ENCODE measurements at places on chromosomes 4 and X.
A peak's percentile ranks its signal among the peaks of the same experiment; 100 is the strongest.

DNA sequence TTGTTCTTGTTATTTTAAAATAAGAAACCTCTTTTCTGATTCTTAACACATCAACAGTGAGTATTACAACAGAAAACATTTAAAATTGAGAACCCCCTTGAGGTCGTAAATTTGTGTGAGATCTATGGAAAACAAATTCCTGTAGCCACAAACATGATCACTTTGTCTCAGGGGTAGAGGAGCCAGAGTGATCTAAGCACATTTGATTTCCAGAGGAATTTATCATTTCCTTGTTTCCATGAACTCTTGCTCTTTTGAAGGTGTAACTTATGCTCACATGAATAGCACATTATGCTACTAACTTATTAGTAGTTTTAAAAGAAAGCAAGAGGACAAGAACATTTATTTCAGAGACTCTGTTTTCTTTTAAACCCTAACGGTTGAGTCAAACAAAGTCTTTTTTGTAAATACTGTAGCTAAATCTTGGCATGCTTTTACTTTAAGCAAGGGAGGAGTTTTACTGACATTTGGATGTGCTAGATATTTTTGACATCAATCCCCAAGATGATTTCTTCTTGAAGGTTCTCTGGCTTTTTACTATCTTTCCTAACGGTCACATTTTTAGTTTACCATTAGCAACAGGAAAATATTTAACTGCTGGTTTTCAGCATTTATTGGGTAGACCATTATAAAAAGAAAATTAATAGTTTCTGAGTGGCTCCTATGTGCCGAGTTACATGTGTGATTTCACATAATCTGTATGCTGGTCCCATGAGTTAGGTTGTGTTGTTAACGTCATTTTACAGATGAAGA, 27.9 kb upstream of the ZCCHC12 start:
- DNase-seq = no peak

DNA sequence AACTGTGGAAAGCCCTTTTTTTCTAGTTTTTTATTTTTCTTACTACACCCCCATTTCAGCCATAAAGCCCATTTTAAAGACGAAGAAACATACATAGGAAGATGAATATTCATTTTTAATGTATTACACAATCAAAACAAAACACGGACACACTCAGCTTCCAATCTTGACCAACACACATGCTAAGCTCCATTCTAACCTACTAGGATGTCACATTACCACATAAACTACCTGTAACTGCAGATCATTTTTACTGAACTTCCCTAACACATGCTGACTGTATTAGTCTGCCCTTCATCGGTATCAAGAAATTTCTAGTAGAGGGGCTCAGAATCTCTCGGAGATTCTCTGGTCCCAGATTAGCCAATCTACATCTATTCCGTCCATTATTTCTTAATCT, 1.8 kb downstream of the CCNI start:
- no peak for DNase-seq

DNA sequence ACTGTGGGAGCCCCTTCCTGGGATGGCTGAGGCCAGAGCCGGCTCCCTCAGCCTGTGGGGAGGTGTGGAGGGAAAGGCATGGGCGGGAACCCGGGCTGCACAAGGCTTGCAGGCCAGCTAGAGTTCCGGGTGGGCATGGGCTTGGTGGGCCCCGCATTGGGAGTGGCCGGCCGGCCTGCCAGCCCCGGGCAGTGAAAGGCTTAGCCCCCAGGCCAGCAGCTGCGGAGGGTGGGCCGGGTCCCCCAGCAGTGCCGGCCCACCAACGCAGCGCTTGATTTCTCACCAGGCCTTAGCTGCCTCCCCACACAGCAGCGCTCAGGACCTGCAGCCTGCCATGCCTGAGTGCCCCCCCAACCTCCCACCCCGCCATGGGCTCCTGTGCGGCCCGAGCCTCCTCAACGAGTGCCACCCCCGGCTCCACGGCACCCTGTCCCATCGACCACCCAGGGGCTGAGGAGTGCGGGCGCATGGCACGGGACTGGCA, 78.0 kb downstream of the COX7B2 start:
- DNase-seq = no peak

DNA sequence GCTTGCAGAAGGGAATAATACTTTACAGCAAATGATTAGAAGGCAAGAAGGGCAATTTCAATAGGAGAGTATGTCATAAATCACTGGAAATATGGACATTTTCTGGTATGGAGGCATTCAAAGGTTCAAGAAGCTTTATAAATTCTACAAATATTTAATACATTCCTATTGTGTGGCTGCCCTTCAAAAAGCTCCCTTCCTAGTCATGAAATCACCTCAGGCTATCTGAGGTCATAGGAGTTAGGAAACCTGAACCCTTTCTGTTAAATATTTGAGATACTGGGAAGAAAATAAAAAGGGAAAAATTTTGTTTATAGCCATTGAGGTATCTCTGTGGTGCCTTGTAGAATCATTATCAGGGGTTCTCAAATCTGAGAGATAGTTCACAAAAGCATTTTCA, 316.8 kb upstream of the EMCN start:
- DNase-seq = no peak

DNA sequence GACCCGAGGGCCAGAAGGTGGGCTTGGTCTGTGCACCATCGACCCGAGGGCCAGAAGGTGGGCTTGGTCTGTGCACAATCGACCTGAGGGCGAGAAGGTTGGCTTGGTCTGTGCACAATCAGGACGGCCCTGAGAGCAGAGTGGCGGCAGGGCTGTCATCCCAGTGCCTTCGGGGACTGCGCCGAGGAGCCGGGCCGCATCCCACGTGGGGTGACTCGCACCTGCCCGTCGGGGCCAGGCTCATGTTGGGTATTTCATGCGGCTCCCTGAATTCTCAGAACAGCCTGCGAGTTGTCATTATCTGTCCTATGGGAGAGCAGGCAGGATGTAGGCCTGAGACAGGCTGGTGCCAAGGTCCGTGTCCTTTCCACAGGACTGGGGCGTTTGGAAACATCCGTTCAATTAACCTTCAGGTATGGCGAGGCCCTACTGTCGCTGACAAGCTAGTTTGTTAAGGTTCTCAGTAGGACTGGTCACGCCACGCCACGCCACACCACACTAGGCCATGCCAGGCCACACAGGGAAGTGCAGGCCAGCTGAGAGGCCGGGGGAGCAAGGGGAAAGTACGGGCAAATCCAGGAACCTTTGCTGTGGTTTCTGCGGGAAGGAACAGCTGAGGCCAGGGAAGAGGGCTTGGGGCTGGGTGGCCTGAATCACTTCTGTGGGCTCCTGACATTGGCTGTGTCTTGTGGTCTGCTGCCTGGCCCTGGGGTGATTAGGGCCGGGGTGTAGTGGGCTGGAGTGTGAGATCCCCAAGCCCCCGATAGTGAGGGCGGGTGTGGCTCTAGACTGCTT, 182.9 kb downstream of the AFAP1 start:
- no peak for DNase-seq

DNA sequence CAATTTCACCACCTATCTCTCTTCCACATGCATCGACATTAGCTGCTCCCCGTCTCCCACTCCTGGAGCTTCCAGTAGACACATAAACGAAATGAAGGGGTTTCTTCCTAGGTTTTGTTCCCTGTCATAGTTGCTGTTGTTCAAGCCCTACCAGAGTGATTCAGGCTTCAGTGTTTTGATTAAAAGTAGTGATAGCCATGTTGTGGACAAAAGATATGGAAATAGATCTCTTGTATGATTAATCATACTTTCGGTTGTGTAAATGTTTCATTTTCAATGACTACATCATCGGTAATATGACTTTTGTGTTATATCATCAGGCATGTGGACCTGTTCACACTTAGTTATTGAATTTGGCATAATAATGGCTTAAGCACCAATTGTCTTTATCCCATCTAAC, 96.5 kb upstream of the KLF3 start:
- no peak for DNase-seq

- DNase-seq = no peak
Observed at GRCh38 chr4:52711272-52711671, 40.0 kb downstream of the ERVMER34-1 start.

DNA sequence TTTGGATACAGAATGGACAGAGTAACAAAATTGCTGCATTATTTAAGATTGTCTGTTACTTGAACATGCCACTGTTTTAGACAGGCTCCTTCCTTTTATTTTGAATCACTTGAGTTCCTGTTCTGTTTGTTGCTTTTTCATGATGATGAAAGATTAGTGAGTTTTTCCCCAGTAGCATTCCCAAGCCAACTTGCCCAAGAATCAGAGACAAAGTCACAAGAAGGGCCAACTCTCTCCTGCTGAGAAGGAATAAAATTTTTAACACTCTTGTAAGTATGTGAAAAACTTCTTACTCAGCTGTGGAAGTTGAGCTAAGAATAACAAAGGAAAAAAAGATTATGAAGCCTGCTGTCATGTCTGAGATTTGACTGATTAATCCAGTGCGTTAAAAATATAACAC, 104.2 kb downstream of the KLHL8 start:
- DNase-seq = no peak

- peak; percentile 53 for DNase-seq
Observed at GRCh38 chr4:11428899-11429698, 405 bp upstream of the HS3ST1 start.

DNA sequence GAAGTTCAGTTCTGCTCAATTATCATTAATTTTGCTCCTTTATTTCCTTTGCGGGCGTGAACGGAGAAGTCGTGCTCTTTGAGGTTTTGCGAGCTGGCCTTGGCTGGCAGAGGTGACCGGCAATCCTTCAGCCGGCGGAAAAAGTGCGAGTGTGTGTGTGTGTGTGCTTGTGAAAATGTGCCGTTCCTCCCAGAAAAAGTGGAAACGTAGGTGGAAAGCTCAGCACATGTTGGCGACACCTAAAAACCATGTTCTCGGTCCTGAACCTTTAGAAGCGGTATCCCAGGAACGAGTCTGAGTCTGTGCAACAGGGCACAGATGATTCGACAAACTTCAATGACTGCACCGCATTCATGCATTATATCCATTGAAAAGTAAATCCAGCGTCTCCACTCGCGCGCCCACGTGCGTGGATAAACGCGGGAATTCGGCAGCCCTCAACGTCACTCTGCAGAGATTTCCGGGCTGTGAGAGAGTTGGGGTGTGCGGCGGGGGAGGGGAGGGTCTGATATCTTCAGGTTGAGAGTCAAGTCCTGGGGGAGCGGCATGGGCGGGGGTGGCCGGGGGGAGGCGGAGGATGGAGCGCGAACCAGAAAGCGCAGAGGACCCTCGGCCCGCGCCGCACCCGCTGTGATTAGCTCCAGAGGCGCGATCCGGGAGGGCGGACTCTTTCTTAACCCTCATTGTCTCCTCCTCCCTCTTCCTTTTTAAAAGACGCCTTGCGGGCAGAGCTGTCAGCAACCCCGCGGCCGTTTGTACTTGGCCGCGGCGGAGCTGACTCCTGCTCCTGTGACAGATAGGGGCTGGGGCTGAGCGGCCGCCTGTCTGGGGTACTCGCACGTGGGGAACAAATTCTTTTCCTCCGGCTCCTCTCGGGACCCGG, at the start of gene SHISA3:
Gene SHISA3 (plus strand): TSS at position 737 of the 883 bp plus-strand sequence. CDS start 569 bp downstream, outside the sequence.
- DNase-seq = no peak

DNA sequence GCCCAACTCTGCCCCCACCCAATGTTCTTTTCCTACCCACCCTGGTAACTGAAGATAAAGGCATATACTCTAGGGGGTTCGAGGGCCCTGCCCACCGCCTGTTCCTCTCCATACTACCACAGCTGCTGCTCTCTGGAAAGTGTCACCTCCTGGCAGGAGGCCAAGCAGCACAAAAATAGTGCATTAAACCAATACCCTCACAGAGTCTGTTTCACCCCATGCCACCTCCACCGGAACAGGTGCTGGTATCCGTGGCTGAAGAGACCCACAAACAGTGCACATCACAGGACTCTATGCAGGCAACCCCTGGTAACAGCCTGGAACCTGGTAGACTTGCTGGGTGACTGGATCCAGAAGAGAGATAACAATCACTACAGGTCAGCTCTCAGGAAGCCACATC, 85.1 kb upstream of the CTSO start:
- DNase-seq = no peak

DNA sequence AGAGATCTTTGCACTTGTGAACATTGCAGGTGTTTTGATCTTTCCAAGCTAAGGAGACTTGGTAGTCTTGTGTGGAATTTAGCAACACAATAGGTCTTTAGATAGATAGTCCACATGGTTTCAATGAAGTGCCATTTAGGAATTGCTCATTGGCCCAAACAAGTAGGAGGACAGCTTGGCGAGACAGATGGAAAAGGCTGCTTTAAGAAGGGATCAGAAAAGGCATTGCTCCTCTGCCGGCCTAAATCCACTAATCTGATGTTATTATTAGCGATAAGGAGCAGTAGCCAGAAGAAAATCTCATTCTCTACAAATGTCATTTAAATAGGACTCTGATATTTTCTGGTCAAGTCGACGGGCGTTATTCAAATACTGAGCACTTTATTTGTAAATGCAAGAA, 99.7 kb downstream of the AFF2 start:
- DNase-seq = no peak

GRCh38 chrX:17511556-17511955, 136.6 kb downstream of the NHS start:
- DNase-seq = no peak

- no peak for DNase-seq
Observed at GRCh38 chr4:6500481-6501140, 28.2 kb upstream of the PPP2R2C start.

- no peak for DNase-seq
Observed at GRCh38 chr4:75968084-75968483, 22.7 kb downstream of the SDAD1 start.

- DNase-seq = no peak
Observed at GRCh38 chr4:182421753-182422152, 178.6 kb downstream of the TENM3 start.

DNA sequence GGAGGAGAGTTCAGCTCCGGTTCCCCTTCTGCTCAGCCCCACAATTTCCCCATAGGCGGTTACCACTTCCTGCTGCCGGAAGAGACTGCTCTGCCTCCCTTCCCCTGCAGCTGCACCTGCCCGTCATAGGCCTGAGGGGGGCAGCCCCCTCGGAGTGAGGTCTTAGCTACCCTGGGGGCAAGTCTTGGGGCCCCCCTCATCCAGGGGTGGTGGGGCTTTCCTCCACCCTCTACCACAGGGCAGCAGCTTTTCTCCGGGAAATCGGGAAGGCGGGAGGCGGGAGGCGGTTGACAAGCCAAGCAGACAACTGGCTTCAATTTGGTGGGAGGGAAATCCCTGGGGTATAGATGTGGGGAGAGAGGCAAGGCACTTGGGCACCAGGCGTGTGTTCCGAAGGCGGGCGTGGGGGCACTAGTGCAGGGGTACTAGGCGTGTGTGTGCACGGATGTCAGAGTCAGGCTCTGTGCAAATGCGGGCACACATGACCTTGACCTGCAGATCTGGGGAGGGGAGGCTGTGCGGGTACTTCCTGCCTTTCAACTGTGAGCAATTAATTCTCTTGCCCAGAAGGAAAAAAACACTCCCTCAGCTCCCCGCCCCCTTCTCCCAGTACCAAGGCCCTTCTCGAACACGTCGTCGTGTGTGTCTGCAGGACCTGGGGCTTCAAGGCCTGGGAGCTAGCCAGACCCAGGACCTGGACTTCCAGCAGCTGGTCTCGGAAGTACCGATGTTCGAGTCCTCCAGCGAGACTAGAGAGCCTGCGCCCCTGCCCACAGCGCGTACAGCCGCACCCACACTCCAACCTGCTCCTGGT, 1.0 kb upstream of the ARHGAP4 start:
- peak; percentile 11 for DNase-seq

GRCh38 chrX:28625223-28625622, 38.0 kb downstream of the IL1RAPL1 start:
- DNase-seq = no peak
